ENCODE measurements at places on chromosomes 7 and 10. TPM values are rescaled to one million over a fixed set of nuclear protein-coding genes. Genes with fewer than 3 reads are reported as not detected.

The PAPOLB gene
- not detected for total RNA-seq

The WDR11 gene
- total RNA-seq = 99.2 TPM

The SLC26A3 gene
- total RNA-seq = not detected

The TMUB1 gene
- total RNA-seq = 20.2 TPM

The MUC3A gene
- not detected for total RNA-seq

All from smooth muscle cell of the umbilical artery (primary cell).